ENCODE measurements at places on chromosomes 5 and 9.

DNA sequence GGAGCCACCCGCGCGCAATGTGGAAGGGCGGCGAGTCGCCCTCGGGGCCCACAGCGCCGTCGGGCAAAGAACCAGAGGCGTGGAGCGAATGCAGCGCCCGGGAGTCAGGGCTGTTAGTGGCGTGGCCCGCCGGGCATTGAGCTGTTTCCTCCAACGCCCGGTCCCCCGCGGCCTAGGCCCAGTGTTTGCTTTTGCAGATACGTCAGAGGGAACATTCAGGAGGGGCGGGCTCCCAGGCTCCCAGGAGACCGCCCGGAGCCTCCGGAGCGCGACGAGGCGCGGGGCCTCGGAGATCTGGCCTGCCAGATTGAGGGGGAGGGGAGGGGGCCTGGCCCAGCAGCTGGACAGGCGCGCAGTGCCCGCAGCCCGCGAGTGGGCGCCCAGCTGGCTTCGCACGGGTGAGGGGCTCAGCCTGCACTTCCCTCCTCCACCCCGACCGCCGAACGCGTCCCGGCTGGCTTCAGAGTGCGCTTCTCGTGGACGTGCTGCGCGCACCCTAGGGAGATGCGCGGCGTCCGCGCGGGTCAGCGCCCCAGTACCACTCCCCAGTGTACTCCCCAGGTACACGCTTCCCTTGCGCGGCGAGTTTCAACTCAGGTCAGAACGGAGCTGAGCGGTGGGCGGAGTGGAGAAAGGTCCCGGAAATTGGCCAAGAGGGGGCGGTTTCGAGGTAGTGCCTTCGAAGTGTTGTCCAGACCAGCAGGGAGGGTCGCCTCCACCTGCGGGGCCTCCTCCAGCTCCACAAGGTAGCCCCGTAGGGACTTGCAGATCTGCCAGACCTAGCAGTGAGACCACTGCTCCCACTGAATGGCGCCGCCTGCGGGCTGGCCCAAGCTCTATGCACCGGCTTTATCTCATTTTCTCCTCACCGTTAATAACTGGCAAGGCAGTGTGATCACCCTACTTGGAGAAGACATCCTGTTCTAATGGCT is 130.4 kb downstream of the TMEM174 start:
- no peak for DNase-seq

- DNase-seq = peak; percentile 57
Measured at GRCh38 chr9:123316053-123316718, 39.8 kb upstream of the CRB2 start.

DNA sequence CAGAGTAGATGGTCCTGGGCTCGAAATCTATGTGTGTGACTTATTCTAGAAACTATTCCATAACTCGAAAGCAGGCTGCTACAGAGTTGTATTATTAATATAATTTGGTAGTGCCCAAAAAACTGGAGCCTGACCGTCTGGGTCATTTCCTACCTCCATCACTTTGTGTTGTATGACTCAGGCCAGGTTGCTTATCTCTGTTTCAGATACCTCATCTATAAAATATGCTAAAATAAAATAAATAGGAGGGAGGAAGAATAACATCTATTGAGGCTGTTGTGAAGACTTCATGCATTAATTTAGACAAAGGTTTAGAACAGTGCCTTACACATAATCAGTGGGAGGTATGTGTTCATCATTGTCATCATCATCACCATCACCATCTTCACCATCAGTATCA is 57.7 kb downstream of the PDE4D start:
- no peak for DNase-seq

DNA sequence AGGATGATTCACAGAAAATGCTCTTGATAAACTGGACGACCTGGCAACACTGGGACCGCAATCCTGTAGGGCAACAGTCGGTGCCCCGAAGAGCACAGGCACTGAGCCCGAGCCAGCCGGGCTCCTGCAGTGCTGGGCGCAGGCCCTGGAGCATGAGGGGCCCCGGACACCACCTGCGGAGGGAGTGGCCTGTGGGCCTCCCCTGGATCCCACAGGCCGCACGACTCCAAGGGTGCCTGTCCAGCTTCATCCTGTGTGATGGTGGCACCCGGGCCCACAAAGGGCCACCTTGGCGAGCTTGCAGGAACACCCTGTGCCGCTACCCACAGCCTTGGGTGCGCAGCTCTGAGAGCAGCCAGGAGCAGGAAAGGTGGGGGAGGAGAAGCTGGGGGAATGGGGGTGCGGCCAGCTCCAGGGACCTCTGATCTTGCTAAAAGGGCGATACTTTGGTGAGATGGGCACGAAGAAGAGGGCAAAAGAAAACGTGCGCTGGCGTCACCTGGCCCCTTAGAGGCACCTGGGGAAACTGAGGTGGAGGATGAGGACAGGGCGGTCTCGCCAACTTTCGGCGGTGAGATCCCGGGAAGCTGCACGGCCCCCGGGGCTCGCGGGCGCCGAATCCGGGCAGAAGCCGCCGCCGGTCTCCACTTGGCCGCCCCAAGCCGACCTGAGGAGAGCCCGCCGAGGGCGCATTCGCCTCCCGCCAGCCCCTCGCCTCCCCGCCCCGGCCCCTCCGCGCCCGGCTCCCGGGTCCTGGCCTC is 722 bp downstream of the TBC1D9B start:
- DNase-seq = no peak

GRCh38 chr5:156245895-156246294 is 81.1 kb upstream of the SGCD start:
- no peak for DNase-seq

GRCh38 chr9:103669296-103669695 is 424.8 kb upstream of the SMC2 start:
- no peak for DNase-seq

DNA sequence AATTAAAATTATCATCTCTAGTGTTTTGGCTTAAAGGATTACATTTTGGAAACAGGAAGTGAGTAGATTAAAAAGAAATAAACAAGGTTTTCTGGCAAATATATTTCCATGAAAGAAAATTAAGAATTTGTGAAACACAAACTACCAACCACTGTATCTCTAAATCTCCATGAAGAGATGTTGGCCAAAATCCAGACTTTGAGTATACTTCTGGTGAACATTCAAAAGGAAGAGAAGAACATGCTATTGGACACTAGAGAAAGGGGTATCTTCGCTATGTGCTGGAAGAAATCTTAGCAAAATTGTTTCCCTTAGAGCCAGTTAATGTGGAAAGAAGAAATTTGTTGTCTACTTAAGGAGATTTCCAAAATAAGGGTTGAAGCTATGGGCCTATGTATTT is 710.4 kb upstream of the CTNND2 start:
- no peak for DNase-seq

DNA sequence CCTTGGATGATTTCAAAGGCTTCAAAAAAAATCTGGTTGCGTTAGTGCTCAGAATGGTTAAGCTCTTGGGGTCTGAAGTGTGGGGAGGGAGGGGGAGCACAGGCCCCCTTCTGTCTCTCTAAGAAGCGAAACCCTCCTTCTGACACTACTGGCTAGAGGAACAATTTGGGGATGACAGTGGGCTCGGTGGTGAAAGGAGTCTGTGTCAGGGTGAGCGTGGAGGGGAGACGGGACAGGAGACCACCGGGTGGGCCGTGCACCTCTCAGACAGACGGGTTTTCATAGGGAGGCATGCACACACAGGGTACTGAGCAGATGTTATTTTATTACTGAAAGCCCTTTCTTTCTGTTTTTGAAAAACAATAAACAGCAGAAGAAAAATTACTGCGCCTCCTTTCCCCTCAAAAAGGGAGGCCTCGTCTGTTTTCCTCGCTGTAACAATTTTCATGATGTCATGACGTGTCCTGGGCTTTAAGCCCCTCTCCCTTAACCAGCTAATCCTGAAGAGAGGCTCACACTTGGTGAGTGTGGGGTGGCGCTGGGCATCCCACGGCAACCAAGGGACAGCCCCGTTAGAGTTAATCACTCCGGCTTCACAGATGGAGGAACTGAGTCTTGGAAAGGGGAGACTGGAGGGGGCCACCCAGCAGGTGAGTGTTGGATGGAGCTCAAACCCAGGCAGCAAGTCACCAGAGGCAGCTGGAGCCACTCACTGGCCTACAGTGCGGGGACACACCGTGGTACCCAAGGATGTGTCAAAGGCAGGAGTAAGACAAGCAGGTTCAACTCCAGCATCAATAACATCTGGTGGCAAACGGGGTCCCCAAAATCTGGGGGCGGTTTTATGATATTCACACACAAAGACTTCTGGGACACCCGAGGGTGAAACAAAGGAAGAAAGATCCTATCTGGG is 53.4 kb downstream of the PTCH1 start:
- DNase-seq = no peak

GRCh38 chr5:95733107-95733665 is 2.0 kb downstream of the RHOBTB3 start:
- no peak for DNase-seq

- no peak for DNase-seq
Measured at GRCh38 chr5:162444129-162444762, 376.7 kb downstream of the GABRG2 start.

- no peak for DNase-seq
Measured at GRCh38 chr5:10126900-10127299, 122.8 kb downstream of the ATPSCKMT start.

DNA sequence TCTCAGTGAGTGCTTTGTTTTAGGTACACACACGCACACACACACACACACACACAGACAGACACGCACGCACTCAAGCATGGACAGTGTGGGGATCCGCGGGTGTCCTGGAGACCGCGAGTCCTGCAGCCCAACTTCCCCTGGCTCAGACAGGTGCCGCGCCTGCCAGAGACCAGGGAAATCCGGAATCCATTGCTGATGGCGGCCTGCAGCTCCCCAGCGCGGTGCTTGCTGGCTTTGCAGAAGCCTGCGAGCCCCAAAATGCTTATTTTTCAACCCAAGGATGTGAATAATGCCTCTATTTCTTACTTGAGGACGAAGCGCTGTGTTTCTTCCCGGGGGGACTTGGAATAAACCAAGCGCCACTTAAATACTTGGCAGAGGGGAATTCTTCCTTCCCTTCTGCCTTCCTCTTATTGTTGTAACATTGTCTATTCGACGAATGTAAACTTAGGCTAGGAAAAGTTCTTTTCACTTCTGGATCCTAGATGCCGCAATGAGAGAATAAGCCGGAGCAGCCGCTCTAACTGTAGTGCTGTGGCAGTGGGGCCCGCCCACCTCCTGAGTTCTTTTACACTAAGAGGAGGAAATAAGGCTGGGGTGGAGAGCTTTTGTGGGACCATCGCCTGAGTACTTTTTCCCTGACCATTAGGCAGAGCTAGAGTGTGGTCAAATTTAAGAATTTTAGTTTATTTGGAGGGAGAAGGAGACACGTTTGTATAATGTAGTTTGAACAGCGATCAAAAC is 802 bp downstream of the ITGA2 start:
- peak; percentile 73 for DNase-seq

All from pons (tissue), 1 donor.